ENCODE measurements at places on chromosomes 16 and 17. TPM values are rescaled to one million over a fixed set of nuclear protein-coding genes. Genes with fewer than 3 reads are reported as not detected.

Gene CACNG1
- total RNA-seq, result not detected

Gene NF1
- total RNA-seq, result 107 TPM

Gene RASL10B
- 25.3 TPM for total RNA-seq

Gene OR2C1
- not detected for total RNA-seq

Gene PIK3R5
- 17.8 TPM for total RNA-seq

- no peak for DNase-seq
- H3K27ac ChIP-seq, result peak overlapping the region; percentile 100
- no peak overlapping the region for H3K4me3 ChIP-seq
- no peaks in the 10 kb centered on the region for H3K36me3 ChIP-seq
- no peaks in the 10 kb centered on the region for H3K27me3 ChIP-seq
- no peaks in the 10 kb centered on the region for H3K4me1 ChIP-seq
These were observed 5.0 kb upstream of the BAHCC1 start for GRCh38 chr17:81390029-81390872.

All from tibial nerve (tissue), 4 donors.